ENCODE measurements at places on chromosomes 16 and 17.

- DNase-seq, result no peak
Measured at GRCh38 chr17:82320140-82320840, 2.9 kb upstream of the CD7 start.

DNA sequence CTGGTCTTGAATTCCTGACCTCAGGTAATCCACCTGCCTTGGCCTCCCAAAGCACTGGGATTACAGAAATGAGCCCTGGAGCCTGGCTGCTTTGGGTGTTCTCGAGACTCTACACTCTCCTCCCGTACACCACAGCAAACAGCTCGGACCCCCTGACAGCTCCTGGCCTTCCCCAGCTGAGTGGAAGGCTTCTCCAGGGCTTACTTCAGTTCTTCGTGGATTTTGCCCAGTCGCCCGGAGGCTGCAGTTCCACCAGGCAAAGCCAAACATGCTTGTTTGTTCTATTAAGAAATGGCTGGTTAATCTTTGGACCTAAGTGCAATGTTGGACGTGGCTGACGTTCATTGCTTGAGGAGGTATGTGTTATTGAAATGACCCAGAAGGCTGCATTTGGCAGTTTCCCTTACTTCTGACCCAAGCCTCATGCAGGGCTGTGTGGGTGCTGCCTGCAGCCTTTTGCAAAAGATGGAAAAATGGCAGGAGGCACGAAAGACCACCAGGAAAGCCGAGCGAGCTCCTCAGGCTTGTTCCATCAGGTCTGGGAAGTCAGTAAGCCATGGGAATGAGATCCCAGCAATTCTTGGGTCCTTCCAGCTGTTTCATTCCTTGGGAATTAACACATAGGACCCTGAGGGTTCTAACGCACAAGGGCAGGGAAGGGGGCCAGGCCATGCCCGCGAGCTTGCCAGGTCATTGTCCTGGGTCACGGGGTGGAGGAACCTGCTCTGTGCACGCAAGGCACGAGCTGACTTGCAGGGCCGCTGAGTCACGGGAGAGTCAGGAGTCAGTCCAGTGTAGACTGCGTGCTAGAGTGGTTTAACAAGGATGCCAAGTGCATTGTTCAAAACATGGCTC, 23.9 kb upstream of the KLHDC4 start:
- no peak for DNase-seq

GRCh38 chr16:16992975-16993765, 477.6 kb downstream of the XYLT1 start:
- peak; percentile 17 for DNase-seq

GRCh38 chr16:19833581-19833980, 51.1 kb downstream of the GPRC5B start:
- DNase-seq, result no peak

DNA sequence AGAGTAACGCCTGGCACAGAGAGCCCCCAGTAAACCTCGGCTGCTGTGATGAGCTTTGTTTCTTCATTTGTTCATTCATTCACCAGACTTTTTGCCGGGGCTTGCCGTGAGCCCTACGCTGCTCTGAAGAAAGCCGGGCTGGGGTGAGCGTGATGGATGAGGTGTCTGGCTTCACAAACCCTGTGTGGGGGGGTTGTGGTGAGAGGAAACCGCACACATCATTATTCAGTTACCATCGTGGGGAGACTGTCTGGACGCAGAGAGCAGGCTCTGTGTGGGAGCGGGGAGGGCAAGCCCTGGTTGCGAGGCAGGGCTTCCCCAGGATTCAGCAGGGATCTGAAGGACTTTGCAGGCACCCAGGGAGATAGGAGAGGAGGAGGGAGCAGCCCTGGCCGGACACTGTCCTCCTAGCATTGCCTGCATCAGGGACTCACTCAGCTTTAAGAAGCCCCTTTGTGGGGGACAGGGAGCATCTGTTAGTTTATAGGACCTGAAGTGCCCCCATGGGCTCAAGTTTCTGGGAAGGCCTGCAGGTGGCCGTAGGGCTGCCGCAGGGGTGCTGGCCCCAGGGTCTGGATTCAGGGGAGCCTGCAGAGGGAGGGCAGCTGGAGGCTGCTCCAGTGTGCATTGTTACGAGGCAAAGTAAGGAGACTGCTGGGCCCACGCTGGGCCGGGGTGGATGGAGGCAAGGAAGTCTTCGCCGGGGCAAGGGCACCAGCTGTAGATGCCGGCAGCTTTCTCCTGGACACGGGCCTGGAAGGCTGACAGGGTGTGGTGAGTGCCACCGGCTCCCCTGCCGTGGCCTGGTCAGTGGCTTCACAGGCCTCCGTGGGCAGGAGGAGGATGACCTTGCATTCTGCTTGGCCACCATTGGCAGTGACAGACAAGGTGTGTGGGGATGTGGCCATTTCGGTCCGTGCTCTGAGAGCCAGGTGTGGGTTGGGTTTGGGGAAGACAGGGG, 334.5 kb downstream of the SEC14L1 start:
- DNase-seq, result peak; percentile 71

DNA sequence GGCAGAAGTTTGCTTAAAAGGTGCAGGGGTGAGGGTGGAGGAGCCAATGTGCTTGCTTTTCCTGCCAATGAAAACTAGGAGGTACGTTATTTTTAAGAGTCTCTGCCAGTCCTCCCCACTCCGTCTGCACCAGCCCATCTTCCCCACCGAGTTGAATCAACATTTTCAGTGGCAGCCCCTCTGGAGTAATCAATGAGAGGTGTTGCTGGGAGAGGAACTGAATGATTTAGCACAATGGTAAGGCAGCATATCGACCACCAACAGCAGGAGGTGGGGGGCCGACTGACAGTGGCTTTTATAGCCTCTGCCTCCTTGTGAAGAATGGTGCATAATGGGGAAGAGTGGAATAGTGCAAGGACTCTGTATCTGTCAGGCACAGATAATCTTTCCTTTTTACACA, 1465.0 kb upstream of the GOT2 start:
- no peak for DNase-seq

DNA sequence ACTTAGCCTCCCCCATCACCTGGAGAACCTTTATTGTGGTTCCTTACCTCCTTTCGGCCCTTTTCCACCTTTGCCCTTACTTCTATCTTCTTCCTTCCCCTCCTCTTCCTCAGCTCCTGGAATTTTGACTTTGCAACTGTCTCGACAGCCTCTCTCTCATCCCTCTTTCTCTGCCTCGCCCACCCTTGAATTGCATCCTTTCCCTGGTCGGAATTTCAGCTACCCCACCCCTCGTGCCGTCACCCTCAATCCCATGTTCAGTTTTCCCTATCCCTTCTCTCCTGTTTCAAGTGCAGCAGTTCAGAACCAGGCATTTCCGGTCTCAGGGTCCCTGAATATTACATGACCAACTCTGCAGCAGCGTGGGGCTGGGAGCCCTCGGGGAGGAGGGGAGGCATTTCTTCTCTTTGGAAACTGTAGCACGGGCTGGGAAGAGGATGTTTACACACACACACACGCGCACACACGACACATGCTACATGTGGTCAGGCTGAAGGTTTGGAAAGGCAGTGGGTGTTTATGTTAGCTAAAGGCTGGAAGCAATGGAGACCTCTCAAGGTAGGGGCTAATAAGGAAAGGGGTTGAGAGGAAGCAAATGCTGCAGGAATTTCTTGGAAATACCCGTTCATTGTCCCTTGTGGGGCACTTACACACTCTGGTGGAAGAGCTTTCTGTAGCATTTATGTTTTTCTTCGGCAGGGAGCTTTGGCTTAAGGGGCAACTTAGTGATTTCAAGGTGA, 971 bp downstream of the MINK1 start:
- no peak for DNase-seq

GRCh38 chr16:3819175-3819527, 61.4 kb downstream of the CREBBP start:
- DNase-seq, result no peak

DNA sequence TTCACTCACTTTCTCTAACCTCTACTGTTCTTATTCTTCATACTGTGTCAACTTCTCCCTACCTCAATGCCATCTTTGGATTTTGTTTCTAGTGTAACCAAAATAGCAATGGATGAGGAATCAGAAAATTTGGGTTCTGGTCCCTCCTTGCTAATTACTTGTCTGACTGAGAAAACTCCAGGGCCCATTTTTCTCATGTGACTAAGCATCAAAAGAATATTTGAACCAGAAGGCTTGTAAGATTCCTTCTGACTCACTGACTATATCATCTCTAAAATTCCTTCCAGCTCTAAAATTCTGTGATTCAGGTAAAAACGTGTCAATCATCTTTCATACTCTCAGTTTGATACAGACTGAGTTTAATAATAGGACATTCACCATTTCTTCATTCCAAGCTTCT, 57.9 kb downstream of the BRIP1 start:
- DNase-seq, result no peak

DNA sequence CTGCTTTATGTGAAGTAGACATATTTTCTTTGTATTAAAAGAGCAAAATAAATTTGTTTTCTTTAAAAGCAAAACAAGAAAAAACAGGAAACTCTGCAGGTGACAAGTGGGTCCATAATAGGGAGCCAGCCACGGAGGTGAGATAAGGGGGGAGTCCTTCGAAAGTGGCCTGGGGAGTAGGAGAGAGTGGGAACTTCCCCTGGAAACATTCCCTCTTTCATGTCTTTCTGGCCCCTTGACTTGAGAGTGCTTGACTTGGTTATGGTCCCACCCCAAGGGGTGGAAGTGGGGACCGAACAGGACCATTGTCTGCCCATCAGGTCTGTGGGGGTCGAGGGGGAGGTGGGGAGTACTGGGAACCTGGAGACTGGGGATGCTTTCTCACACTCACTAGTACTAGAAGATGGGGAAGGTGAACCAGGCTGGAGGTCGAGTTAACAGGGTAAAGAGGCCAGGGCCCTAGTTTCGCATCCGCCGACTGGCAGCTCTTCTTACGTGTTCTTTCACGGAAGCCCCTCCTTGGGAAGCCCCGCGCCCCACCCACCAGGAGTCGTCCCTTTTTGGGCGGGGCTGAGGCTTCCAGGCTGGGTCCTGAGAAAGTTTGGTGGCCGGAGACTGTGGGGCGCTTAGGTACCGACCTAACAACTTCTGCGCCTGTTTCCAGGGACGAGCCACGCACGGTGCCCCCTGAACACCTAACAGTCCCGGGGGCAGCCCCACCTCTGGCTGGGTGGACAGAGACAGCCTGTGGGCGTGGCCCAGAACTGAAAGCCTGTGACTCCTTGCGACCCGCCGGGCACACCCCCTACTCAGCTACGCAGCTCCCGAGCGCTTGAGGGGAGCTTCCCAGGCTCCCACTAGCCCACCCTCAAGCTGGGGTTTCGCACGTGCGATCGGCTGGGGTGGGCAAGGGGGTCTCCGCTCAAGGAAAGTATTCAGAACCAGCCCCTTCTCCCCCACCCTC, 790 bp downstream of the TRADD start:
- peak; percentile 92 for DNase-seq

- DNase-seq, result peak; percentile 45
Measured at GRCh38 chr16:85275533-85276249, 163.4 kb upstream of the CIBAR2 start.
